Forelimb muscle (tissue), 1 donor: ENCODE measurements at places on chromosomes 13 and 19.

- no peak for DNase-seq
These were observed 9.0 kb upstream of the RASA3 start for GRCh38 chr13:114141261-114141996.

DNA sequence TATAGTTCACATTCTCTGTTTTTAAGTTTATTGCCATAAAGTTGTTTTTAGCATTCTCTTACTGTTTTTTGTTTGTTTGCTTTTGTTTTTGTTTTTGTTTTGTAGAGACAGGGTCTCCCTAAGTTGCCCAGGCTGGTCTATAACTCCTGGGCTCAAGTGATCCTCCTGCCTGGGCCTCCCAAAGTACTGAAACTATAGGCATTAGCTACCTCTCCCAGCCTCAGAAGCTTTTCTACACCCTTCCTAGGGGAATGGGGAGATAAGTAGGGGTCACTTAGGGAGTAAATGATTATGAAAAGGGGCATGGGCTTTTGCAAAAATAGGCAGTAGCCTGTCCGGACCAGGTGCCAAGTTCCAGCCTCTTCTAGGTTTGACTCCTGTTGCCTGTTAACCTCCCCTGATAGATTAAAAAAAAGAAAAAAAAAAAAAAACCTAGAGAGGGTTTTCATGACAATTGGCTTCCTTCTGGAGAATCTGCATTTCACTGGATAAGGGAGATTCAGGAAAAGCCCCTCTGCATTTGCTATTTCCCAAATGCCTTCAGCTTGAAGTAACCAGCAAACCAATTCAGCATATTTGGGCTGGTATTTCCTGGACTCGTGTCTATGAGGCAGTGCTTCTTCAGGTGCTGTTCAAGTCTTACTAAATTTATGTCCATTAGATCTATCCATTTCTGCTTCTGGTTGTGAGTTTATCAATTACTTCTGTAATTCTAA is 216.8 kb downstream of the TM9SF2 start:
- DNase-seq, result no peak

DNA sequence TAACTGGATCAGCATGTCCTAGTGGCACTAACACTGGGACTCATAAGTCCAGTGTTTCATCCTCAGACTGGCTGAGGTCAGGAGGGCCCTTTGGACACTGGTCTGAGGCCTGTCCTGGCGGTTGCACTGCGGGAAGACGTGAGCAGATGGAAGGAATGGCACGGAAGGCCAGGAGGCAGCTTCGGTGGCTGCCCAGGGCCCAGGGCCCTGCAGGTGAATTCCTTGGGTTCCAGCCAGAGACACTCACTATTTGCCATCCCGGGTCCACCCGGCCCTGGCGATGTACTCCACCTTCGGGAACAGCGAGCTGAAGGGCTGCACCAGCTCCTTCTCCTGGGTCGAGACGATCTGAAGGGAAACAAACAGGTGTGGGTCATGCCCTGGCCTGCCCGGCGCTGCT is 26.3 kb downstream of the DPP9 start:
- DNase-seq, result no peak

- no peak for DNase-seq
These were observed 4.8 kb downstream of the FFAR3 start for GRCh38 chr19:35363001-35363590.

- DNase-seq, result no peak
These were observed 671.5 kb upstream of the PCDH20 start for GRCh38 chr13:62087124-62087523.

DNA sequence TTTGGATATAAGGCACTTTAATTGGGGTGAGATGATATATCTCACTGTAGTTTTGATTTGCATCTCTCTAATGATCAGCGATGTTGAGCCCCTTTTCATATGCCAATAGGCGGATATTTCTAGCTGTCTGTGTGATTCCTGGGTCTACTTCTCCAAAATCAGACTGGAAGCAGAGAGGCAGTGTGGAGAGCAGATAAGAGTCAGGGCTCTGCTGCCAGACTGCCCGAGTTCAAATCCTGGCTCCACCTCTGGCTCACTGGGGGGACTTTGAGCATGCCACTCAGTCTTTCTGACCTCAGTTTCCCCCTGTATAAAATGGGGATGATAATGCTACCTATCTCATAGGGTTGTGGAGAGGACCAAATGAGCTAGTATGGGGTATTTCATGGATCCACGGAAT is 24.0 kb upstream of the ACP7 start:
- no peak for DNase-seq
